ENCODE measurements at places on chromosomes 3 and 15.
A peak's percentile ranks its signal among the peaks of the same experiment; 100 is the strongest.

- DNase-seq = no peak
Measured at GRCh38 chr3:136428167-136428566, 178.0 kb downstream of the PCCB start.

- no peak for DNase-seq
Measured at GRCh38 chr3:192255839-192256238, 471.5 kb downstream of the FGF12 start.

DNA sequence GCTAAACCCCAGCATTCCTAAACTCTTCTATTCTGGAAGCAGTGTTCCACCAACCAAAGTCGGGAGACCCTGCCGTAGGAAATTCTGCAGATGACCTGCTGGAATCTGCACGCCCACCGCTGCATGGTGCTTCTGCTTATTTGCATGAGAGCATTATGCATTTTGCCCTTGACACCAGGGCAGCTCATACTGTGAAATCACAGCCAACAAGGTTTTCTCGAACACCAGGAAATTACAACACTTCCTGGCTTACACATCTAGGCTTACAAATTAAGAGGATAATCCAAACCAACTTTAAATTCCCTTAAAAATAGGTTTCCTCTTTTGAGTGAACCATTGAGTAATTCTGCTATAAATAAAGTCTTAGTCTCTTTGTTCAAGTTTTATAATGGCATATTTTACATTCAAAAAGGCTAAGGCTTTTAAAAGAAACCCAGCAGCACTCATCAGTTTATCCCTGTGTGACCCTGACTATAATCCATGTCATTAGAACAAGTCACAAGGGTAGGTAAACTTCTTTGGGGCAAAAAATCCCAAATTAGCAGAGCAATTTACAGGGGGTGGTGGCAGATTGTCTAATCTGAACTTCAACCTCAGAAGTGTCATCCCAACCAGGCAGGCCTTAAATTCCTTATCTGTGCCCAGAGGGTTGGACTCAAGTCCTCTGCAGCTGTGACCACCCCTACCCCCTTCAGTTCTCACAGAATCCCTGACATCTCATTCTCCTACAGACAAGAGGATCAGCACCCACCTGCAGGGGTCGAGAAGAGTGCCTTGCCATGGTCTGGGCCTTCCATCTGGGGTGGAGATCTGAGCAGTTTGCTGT lies 33.5 kb upstream of the RBP1 start:
- no peak for DNase-seq

- DNase-seq = no peak
Measured at GRCh38 chr15:83190450-83190849, 17.2 kb downstream of the HDGFL3 start.

- peak; percentile 42 for DNase-seq
Measured at GRCh38 chr3:17431004-17431403, 311.4 kb downstream of the TBC1D5 start.

- DNase-seq = no peak
Measured at GRCh38 chr15:90322538-90322937, 29.5 kb upstream of the ZNF774 start.

- DNase-seq = no peak
Measured at GRCh38 chr15:87707071-87707470, 549.5 kb downstream of the NTRK3 start.

DNA sequence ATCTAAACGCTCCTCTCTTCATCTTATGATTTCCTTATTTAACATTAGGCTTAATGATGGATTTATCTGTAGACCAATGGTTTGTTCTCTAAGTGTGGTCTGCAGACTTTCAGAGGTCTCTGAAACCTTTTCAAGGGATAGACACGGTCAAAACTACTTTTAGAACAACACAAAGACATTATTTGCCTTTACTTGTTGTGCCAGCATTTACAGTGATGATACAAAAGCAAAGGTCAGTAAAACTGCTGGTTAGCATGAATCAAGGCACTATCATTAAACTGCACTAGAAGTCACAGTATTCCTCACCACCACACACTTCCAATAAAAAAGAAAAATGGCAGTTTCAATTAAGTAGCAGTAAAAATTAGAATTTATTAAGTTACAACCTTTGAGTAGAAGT lies 24.4 kb upstream of the IGDCC4 start:
- no peak for DNase-seq

DNA sequence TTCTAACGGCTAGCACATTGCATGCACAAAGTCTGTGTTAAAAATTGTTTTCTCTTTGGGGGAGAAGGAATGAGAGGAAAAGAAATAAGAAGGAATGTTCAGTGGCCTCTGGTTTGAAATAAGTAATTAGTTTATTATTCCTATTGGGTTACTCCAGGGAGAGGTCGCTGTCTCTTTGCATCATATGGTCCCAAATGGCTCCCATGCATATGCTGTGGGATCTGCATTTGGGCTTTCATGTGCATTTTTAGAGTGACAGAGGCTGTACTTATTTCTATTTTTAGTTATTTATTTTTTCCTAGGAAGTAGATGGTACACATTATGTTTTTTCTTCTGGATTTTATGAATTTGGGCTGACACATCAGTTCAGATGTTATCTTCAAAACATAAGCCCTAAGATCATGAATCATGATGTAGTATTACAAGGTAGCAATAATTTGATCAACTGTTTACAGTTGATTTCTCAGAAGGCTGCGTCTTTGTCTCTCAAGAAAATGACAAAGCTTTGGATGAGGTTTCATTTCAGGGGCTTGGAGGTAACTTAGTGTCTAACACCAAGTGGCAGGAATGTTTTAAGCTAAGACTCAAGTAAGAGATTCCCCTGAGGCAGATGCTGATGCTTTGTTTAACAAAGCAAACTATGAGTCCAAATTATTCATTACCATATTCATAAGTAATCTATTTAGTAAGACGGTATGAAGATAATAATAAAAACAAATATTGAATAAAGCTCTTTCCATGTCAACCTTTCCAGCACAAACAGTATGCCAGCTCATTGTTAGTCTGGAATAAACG lies 247.7 kb downstream of the NSUN3 start:
- no peak for DNase-seq

DNA sequence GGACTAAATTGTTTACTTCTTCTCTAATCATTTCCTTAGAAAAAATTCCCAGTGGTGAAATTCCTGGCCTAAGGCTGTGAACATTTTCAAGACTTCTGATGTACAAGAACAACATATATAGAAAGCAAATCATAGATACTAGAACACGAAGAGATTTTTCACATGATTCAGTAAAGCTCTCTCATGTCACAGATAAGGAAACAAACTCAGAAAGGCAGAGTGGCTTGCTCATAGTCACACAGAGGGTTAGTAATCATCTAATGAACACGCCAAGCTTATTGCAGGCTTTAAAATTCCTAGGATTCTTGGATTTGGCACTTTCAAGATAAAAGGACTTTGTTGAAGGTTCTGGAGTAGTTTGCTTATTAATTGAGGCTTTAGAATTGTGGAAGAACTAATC lies 26.2 kb downstream of the CRTAP start:
- DNase-seq = no peak

GRCh38 chr3:116863270-116863770 lies 153.7 kb downstream of the TUSC7 start:
- no peak for DNase-seq

Data from fibroblast of skin of scalp (primary cell).